ENCODE measurements at places on chromosomes 6 and 20.

- no peak overlapping the region for H3K4me3 ChIP-seq
- H3K36me3 ChIP-seq: no peaks in the 10 kb centered on the region
- no peak for DNase-seq
- no peaks in the 10 kb centered on the region for H3K27me3 ChIP-seq
- H3K27ac ChIP-seq: no peak overlapping the region
- H3K4me1 ChIP-seq: peaks cover 9% of the 10 kb centered on the region
Measured at GRCh38 chr6:37092923-37093727, 76.8 kb upstream of the PIM1 start.

- DNase-seq: no peak
- no peaks in the 10 kb centered on the region for H3K4me1 ChIP-seq
- no peaks in the 10 kb centered on the region for H3K36me3 ChIP-seq
- H3K27ac ChIP-seq: no peak overlapping the region
Measured at GRCh38 chr6:10862361-10862760, 19.5 kb downstream of the GCM2 start.

DNA sequence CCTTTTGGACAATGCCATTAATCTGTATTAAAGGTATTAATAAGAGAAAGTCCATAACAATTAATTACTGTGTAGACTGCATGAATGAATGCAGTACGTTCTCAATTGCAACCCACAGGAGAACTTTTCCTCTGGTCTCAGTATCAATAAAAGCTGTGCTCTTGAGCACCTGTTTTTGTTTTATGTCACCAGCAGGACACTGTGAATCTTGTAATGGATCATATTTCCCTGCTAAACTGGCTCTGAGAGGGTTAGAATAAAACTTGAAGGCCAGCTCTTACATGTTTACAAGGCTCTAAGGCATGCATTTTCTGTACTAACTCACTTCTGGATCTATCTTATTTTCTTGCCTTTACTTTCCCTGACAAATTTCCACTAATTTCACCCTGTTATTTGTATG, 214.3 kb upstream of the PLN start:
- H3K4me3 ChIP-seq: no peak overlapping the region
- no peaks in the 10 kb centered on the region for H3K27me3 ChIP-seq
- H3K4me1 ChIP-seq: no peaks in the 10 kb centered on the region
- H3K36me3 ChIP-seq: no peaks in the 10 kb centered on the region

DNA sequence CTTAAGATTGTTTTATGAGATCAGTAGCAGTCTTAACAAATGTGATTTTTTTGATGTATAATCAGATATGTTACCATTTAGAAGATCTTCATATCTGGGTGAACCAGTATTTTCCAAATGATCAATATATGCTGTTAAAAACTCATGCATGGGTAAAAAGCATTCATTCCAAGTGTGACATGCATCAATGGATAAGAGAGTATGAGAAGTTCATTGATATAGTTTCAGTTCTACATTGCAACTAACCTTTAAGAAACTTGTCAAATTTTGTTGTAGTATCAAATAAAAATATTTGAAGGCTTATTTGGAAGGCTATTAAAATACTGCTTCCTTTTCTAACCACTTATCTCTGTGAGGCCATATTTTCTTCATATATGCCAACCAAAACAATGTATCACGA, 117.7 kb downstream of the FIG4 start:
- no peak for DNase-seq
- peaks cover 5% of the 10 kb centered on the region for H3K4me1 ChIP-seq
- peaks cover 17% of the 10 kb centered on the region for H3K36me3 ChIP-seq

- H3K4me3 ChIP-seq: no peak overlapping the region
- peaks cover 13% of the 10 kb centered on the region for H3K27me3 ChIP-seq
- no peak for DNase-seq
Measured at GRCh38 chr6:72363844-72364740, 257.8 kb upstream of the KCNQ5 start.

DNA sequence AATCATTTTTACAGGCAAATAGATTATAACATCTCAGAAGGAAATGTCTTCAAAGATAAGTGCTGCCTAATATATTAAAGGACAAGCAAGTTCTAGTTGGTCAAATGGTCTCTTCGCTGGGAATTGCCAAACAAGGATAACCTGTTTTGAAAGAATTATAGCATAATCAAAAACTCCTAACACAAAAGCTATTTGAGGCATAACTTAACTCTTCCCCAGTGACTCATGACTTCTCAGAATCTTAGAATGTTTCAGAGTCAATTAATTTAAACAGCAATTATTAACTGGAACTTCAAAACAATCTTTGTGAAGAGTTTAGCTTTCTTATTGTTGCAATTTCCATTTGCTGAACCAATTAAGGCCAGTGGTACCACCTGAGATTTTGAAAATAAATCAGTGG, 126.6 kb downstream of the MTFR2 start:
- H3K27me3 ChIP-seq: peaks cover 4% of the 10 kb centered on the region
- H3K4me1 ChIP-seq: no peaks in the 10 kb centered on the region
- H3K36me3 ChIP-seq: no peaks in the 10 kb centered on the region
- H3K4me3 ChIP-seq: no peak overlapping the region
- DNase-seq: no peak
- H3K27ac ChIP-seq: no peak overlapping the region

DNA sequence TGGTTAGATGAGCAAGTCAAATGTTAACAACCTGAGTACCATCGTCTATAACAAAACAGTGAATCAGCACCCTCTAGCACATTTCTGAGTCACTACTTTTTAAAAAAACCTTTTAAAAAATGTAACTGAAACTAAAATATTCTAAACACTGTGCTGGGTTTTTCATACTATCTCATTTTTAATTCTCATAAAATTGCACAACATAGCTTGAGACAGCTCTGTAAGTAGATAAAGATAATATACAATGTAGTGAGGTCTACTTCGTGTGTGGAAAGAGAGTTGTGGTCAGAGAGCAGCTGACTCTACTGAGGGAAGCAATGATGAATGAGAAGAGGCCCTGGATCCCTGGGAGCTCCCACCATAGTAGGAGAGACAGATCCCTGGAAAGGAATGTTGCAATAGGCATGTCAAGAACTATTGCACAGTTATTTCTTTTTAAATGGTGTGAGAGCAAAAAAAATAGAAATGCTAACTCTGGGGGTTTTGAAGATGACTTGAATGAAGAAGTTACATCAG, 13.6 kb upstream of the CALHM6 start:
- peaks cover 8% of the 10 kb centered on the region for H3K27me3 ChIP-seq
- no peak overlapping the region for H3K27ac ChIP-seq
- H3K4me3 ChIP-seq: no peak overlapping the region
- no peak for DNase-seq

GRCh38 chr6:45737331-45738056, 278.2 kb downstream of the CLIC5 start:
- H3K4me3 ChIP-seq: peak overlapping the region; percentile 9
- peaks cover 3% of the 10 kb centered on the region for H3K36me3 ChIP-seq
- peaks cover 12% of the 10 kb centered on the region for H3K27me3 ChIP-seq
- H3K27ac ChIP-seq: peak overlapping the region; percentile 89
- no peak for DNase-seq
- peaks cover 64% of the 10 kb centered on the region for H3K4me1 ChIP-seq

DNA sequence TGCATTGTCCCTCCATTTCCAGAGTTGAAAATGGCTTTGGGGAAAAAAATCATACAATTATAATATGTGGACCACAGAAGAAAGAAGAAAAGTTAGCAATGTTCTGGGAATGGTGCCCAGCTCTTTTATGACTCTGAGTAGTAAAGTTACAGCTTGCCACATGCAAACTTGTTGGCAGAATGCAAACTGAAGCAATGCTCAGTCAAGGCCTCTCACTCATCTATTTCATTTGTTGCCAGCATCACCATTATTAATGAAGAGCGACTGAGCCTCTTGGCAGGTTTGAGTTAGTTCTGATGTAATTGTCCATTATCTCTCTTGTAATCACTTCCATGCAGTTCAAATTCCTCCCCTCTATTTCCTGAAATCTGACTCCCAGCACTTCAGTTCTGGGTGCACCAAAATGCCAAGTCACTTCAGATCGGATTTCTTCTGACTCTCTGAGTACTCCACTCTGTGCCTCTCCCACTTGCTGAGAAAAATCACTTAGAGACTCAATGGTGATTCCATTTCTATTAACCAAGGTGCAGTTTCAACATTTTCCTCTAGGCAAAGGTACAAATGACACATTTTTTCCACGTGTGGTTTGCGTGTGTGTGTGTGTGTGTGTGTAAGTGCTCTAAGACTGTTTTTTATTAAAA, 154.4 kb upstream of the STMND1 start:
- H3K4me3 ChIP-seq: no peak overlapping the region
- no peak for DNase-seq
- H3K36me3 ChIP-seq: peaks cover 4% of the 10 kb centered on the region
- peaks cover 46% of the 10 kb centered on the region for H3K4me1 ChIP-seq
- H3K27me3 ChIP-seq: peaks cover 34% of the 10 kb centered on the region
- H3K27ac ChIP-seq: peak overlapping the region; percentile 67

- H3K36me3 ChIP-seq: no peaks in the 10 kb centered on the region
- H3K4me1 ChIP-seq: peaks cover 48% of the 10 kb centered on the region
- peak overlapping the region; percentile 64 for H3K27ac ChIP-seq
- no peak for DNase-seq
- no peak overlapping the region for H3K4me3 ChIP-seq
- peaks cover 6% of the 10 kb centered on the region for H3K27me3 ChIP-seq
Measured at GRCh38 chr6:470051-470900, 78.7 kb downstream of the IRF4 start.

DNA sequence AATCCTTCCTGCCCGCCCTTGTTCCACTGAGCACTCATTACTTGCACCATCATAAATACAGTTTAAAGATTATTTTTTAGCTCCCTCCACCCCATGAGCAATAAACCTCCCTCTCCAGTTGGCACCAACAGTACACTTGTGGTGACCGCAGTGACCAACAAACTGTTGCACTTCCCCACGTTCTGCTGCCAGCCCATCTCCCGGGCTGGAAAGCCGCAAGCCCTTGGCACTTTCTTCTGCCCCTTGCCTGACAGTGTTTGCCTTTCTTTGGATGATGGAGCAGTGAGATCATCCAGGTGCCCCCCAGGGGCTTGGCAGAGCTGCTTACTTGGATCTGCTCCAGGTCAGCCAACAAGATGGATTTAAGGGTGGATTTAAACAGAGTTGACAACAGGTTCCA, 21.6 kb downstream of the KCNB1 start:
- no peak overlapping the region for H3K4me3 ChIP-seq
- H3K27ac ChIP-seq: no peak overlapping the region
- H3K27me3 ChIP-seq: peaks cover 17% of the 10 kb centered on the region
- no peak for DNase-seq

DNA sequence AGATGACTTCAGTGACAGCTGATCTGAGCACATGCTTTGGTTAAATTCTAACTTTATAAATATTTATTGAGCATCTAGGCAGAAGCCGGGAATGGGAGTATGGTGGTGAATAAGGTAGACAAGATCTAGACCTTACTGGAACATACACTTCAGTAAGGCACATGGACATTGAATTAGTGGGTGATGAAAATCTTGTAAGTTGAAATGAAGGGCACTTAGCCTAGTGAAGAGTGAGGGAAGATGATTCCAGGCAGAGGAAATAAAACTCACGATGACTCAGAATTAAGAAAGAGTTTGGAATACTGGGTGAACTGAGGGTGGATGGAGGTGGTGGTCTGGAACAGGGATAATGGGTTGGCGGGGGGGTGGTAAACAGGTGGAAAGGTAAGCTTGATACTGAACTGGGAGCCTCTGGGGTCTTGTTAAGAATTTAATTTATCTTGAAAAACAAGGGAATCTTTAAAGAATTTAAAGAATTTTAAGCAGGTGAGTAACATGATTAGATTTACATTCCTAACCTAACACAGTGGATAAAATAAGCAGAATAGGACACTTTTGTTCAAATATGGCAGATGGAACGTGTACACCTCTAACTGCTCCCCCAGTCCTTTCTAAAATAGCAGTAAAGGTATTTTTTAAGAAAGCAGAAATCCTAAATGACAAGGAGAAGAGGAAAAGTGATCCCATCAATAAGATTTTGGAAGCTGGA, 75.2 kb upstream of the ARHGAP18 start:
- H3K4me1 ChIP-seq: no peaks in the 10 kb centered on the region
- no peak overlapping the region for H3K4me3 ChIP-seq
- peaks cover 10% of the 10 kb centered on the region for H3K27me3 ChIP-seq
- H3K36me3 ChIP-seq: no peaks in the 10 kb centered on the region

- no peaks in the 10 kb centered on the region for H3K36me3 ChIP-seq
- no peak for DNase-seq
- H3K27ac ChIP-seq: no peak overlapping the region
- H3K27me3 ChIP-seq: peaks cover 5% of the 10 kb centered on the region
- H3K4me3 ChIP-seq: no peak overlapping the region
Measured at GRCh38 chr20:20206788-20207187, 154.5 kb downstream of the CFAP61 start.

- H3K36me3 ChIP-seq: peaks cover 45% of the 10 kb centered on the region
- peak overlapping the region; percentile 97 for H3K4me3 ChIP-seq
- H3K27me3 ChIP-seq: no peaks in the 10 kb centered on the region
- peak overlapping the region; percentile 96 for H3K27ac ChIP-seq
- peaks cover 45% of the 10 kb centered on the region for H3K4me1 ChIP-seq
Measured at GRCh38 chr6:33289784-33290315, 449 bp downstream of the PFDN6 start.

DNA sequence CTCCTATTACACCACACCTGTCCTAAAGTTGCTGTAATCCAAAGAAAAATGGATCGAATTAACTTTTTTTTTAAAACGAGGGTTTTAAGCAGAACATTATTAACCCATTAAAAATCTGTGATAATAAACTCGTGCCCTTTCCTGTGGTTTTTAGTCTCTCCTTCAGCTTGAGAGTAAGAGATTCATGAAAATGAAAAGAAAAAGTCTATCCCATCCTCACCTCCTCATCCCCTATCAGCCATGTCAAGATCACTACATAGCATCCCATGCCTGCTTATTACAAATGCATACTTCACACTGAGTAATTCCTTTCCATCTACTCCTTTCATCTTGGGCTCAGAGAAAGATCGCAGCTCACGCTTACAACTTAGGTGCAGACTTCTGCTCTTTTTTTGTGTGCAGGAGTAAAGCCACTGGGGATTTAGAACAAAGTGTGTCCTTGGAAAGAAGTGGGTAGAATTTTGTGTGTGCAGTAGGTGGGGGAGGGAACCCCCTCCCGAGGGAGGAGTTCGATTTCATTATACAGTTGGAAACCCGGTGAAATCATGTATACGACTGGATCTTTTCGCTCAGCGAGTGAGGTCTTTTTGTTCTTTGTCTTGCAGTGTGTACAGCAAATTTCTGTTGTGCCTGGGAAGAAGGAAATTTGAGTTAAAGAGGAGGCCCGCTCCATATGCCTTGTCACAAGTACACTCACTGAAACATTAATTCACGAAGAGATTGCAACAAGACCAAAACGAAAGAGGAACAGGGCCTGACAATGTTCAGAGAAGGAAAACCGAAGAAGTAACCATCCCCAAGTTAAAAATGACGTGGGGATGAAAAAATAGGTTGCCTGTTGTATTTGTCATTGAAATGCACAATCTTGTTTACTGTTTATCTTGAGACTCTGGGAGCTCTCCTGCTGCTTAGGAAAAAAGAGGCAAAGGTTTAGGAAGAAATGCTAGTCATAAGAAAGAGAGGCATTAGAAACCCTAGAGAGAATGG, 146.5 kb upstream of the ZNF217 start:
- no peaks in the 10 kb centered on the region for H3K27me3 ChIP-seq
- peaks cover 61% of the 10 kb centered on the region for H3K4me1 ChIP-seq
- peak; percentile 18 for DNase-seq

GRCh38 chr6:162173466-162173865, 554.1 kb downstream of the PRKN start:
- H3K4me1 ChIP-seq: no peaks in the 10 kb centered on the region
- no peak overlapping the region for H3K27ac ChIP-seq
- no peak overlapping the region for H3K4me3 ChIP-seq

- H3K27ac ChIP-seq: no peak overlapping the region
- H3K36me3 ChIP-seq: peaks cover 2% of the 10 kb centered on the region
- no peak for DNase-seq
- peaks cover 19% of the 10 kb centered on the region for H3K4me1 ChIP-seq
Measured at GRCh38 chr6:5782783-5783547, 223.8 kb downstream of the NRN1 start.
